ENCODE measurements at places on chromosomes 5 and 9.

DNA sequence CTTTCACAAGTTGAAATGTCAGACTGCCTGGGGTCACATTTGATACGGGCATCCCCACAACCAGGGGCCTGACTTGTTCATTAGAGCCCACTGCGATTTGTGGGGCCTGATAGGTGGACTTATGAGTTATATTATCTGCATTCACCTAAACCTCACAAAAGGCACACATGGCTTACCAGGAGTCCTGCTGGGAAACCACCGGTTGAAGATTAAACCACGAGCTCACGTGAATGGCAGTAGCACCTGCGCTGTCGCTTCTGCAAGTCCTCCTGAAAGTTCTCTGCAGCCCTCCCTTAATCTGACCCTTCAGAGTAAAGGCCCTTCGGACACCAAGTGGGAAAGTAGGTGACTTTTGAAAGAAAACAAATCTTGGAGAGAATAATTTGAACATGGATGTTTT lies 68.9 kb downstream of the PPIC start:
- DNase-seq, result no peak

DNA sequence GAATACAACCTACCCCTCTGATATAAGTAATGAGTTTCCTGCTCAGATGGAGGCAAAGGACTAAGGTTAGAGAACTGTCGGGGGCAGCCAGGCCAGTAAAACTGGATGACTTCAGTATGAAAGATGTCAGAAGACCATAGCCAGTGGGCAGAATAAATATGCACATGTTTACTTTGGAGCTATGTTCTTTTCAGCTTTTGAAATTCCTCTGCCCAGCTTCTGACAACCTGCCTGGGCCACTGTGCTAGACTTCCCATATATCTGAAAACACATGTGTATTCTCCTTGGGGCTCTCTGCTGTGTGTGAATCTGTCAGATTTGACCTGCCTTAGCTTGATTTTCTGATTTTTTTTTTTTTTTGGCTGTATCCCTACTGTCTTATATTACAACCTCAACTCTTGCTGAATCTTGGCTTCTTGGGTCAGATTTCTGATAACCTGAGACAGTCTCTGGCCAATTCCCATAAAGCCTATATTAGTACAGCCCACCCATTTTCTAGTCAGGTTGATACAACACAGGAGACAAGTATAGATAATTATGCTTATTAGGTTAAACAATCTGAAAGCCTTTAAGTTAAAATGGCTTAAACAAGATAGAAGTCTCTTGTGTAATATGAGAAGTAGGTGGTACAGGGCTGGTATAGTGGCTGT lies 76.6 kb upstream of the PRLR start:
- no peak for DNase-seq

- no peak for DNase-seq
These were observed 88.5 kb upstream of the NR5A1 start for GRCh38 chr9:124595743-124596142.

DNA sequence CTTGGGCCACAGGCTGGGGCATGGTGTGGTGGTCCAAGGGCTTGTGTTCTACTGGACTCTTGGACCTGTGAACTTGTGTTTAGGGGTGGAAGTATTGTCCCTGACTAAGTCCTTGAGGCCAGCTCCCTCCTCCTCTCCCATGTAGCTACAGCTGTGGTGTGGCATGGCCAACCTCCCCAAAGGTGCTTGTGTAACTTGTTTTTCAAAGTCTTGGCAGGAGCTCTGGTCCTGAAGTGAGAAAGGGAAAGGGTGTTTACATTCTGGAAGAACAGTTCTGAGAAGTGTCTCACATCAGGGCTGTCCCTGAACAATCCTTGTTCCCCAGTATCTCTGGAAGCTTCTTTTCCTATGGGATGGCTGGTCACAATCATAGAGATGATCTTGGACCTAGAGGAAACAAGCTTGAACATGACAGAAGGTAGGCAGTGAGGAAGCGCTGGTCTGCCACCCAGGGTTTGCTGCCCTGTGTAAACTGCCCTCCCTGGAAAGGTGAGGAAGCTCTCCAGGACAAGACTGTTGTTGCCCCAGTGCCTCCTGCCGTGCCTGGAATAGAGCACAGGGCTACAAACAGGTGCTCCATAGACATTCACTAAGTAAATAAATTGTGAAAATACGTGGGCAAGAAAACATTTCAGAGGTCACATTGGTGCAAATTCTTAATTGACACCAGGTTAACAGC lies 64.6 kb upstream of the KLF9 start:
- DNase-seq, result no peak

GRCh38 chr5:146051678-146052077 lies 53.7 kb downstream of the PLAC8L1 start:
- no peak for DNase-seq
